Stimulated activated CD8-positive, alpha-beta memory T cell treated with anti-CD3 and anti-CD28 coated beads, Interleukin-12 subunit alpha, Interleukin-12 subunit beta, amount 100 ng/mL, for 4 hours (primary cell): ENCODE measurements at places on chromosomes 6 and 20.

- no peak for DNase-seq
Observed at GRCh38 chr20:58237318-58238132, 9.1 kb upstream of the ANKRD60 start.

DNA sequence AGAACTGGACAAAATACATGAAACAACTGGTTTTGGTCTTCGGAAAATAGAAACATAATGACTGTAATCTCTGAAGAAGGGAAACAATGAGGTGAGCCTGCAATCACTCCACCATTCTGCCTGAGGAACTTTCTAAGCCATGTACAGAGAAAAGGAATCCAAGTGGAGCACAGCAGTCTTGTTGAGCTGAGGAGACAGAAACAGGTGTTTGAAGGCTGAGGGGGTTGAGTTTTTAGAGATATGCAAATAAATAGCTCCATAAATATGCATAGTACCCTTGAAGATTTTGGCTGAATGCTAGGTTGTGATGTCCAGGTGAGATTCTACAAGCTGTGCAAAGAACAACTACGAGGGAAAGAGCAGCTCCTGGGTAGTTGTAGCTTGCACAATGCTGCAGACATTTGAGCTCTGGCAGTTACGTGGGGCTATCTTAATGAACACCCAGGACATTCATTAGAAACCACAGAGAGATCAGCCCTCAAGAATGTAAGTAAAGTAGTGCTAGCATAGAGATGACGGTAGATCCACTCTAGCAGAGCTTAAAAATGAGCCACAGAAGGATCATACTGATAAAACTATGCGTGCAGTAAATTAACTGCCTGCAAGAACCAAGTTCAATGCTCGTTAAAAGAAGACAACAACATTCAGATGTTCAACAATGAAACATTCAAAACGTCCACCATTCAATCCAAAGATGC is 24.3 kb downstream of the TUBB2B start:
- DNase-seq, result no peak

DNA sequence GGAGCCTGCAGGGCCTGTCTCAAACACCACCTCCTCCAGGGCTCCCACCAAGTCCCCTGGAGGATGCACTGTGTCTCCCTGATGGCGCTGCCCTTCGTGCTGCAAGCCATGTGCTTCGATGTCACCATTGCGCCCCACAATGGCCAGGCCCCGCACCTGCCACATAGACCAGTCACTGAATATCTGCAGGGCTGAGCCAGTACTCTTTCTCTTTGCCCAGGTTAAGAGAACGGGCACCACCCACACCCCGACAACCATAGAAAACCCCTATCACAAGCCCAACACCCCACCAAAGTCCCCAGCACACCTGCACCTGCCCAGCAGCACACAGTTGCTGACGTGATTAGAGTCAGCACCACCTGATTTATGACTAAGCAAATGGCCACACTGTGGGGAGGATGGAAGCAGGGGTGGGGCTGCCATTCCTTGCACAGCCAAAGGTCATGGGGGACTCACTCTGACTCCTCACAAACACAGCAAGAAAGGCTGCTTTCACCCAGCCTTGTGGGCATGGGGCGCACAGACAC is 104.3 kb downstream of the SLC23A2 start:
- no peak for DNase-seq

DNA sequence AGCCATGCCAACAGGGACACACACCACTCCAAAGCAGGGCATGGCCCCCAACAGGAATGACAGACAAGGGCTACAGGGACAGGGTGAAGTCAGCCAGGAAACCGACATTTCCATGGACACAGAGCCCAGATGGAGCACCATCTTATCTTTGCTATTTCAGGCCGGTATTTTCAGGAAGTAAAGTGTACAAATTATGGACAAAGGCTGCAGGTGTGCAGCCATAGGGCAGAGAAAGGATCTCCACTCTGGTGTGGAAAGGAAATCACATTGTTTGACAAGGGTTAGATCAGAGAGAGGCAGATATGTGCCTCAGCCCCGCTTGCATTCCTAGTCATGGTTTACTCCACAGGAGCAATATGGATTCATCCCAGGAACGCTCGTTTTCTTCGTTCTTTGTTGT is 81.7 kb upstream of the SLC22A23 start:
- no peak for DNase-seq

GRCh38 chr20:6231556-6231955 is 108.7 kb upstream of the FERMT1 start:
- DNase-seq, result no peak
